Testis (tissue), 5 donors: ENCODE measurements at places on chromosomes 16 and 17. TPM values are rescaled to one million over a fixed set of nuclear protein-coding genes. Genes with fewer than 3 reads are reported as not detected.
A peak's percentile ranks its signal among the peaks of the same experiment; 100 is the strongest.

The CD300LF gene
- 0.79 TPM for polyA plus RNA-seq

The SCNN1B gene
- 1.1 TPM for polyA plus RNA-seq

DNA sequence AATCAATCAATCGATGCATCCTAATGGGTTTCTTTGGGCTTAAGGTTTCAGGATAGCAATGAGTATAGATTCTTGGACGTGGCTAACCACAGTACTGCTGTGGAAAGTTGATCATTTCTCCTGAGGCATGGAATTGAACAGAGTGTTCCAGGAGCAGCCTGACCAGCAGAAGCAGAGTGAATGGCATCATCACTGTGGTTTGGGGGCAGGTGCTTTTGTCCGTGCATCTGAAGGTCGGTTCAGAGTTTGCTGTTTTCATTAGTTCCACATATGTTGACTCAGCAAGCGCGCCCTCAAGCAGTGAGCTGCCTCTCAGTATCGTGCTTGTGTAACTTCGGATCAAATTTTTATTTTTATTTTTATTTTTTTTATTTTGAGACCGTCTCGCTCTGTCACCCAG is 24.9 kb downstream of the KIAA0513 start:
- no peak for DNase-seq

DNA sequence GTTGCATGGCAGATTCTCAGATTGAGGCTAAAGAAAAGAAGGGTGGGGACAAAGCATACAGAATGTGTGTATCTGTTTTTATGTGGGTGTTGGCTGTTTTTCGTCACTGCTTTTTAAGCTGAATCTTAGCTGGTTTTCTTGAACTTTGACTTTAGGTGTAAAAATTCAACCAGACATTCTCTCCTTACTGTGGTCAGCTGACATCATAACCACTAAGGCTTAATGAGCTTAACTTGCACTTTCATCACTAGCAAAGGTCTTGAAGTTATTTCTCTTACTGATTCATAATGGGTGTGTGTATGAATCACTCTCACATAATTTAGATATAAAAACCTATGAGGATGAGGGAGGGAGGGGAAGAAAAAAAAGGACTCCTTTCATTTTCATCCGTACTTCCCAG is 4.0 kb upstream of the CDC6 start:
- no peak for DNase-seq

DNA sequence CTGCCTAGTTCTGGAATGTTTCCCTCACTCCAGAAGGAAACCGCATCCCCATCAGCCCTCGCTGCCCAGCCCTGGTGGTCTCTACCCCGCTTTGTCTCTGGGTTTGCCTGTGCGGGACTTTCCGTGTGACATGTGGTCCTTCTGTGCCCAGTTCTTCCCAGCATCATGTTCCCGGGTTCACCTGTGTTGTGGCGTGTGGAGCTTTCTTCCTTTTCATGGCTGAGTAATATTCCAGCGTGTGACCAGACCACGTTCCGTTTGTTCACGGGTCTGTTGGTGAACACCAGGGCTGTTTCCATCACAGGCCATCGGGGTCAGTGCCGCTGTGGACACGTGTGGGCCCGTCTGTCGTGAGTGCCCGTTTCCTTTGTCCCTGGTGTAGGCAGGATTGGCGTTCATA is 32.1 kb downstream of the CACNA1H start:
- no peak for DNase-seq

DNA sequence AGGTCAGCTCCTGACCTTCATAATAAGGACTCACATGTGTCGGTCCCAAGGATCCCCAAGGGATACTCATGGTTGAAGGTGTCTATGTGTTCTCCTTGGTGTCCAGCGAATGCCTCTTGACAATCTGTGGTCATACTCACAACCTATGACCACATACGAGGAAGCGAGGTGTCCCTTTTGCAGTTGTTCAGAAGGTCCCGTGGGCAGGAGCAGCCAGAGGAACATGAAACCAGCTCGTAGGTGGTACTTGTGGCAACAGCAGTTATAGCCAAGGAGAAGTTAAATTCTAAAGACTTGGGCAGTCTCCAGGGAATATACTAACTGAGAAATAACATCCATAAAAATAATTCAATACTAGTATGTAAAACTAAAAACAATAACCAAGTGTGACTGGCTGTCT is 685.3 kb downstream of the WWOX start:
- DNase-seq: no peak

The RAMP2 gene
- 38.2 TPM for polyA plus RNA-seq

DNA sequence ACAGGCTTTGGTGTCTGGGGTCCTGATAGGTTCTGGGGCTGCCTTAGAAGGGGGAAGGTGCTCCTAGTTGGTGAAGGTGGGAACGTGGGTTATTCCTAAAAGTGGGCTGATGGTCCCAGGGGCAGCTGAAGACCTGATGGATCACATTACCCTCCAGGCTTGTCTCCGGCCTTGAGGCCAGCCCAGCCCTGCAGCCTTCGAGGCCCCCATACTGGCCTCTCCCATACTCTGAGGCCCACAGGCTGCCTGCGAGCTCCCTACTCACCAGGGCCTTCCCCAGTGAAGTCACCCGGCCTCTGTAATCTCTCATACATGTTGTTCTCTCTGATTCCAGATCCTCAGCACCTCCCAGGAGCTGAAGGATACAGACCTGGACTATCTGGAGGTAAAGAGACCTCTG is 2.7 kb downstream of the RNF112 start:
- no peak for DNase-seq

The REXO5 gene
- polyA plus RNA-seq: 991 TPM

DNA sequence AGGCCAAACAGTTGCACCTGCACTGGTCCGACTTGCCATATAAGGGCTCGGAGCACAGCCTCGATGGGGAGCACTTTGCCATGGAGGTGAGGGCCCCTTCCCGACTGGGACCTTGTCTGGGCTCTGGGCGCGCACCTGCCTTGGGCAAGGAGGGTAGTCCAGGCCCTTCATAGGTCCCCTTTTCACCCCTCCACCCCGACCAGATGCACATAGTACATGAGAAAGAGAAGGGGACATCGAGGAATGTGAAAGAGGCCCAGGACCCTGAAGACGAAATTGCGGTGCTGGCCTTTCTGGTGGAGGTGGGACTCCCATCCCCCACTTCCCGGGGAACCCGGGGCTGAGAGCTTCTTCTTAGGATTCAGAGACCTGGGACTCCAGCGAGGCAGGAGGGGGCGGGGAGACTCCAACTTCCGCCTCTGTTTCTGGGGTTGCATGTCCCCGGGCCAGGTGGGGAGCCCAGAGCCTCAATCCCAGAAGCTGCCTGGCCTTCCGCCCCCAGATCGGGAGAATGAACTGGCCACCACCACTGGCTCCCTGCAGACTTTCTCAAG is 7.8 kb downstream of the CA4 start:
- DNase-seq: no peak

DNA sequence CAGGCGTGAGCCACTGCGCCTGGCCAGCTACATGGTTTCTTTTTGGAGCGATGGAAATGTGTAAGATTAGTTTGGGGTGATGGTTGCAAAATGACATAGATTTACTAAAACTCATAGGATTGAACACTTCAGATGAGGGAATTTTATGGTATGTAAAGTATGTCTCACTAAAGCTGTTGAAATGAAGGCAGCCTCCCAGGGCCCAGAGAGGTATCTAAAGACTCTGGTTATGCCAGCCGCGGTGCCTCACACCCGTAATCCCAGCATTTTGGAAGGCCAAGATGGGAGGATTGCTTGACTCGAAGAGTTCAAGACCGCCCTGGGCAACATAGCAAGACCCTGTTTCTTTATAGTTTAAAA is 254.9 kb downstream of the PARN start:
- DNase-seq: no peak

The TMEM88 gene
- 6.8 TPM for polyA plus RNA-seq

DNA sequence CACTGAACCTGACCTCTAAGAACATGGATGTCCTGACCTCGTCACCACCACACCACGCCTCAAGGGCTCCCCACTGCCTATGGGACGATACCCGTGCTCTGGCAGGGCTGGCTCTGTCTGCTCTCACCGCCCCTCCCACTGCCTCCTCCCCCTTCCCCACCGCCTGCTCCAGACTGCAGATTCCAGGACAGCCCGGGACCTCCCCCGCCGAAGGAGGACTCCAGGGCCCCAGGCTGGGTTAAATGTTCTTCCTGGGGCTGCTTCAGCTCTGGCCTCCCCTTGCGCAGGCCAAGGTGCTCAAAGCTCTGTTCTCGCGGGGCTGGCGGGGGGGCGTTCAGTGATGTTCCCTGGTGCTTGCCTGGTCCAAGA is 3.1 kb downstream of the NPW start:
- peak; percentile 61 for DNase-seq

DNA sequence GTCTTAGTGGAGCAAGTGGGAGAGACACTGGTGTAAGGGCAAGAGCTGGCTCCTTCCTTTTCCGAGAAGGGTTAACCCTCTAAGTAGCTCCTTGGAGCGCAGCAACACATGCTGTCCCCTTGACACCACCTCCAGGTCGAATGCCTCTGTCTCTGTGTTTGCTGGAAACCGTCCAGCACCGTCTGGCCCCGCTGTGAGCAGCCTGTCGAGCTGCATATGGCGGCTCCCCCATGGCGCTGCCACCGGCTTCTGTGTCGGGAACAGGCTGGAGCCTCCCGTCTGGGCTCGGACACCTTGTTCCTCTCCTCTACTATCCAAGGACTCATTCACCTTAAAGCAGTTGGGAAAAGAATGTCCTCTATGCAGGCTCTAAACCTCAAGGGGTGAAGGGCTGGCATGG is 28.9 kb upstream of the WSCD1 start:
- no peak for DNase-seq

The KCNH6 gene
- 1.7 TPM for polyA plus RNA-seq

DNA sequence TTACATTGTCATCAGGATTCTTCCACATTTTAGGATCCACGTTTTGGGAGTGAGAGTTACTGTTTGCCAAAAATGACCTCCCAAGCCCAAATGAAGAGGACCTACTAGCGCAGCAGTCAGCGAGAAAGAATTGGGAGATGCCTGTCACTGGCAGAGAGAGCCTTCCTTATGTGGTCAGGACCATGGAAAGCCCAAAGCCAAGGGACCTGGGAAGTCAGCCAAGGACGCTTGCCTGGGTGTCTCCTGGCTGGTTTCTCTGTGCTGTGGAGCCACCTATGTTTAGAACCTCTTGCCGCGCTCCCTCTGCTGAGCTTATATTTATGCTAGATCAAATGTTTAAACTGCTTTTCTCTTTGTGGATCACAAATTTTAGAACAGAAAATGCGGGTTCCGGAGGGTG is 24.9 kb upstream of the RHBDL3 start:
- peak; percentile 40 for DNase-seq

- DNase-seq: no peak
Measured at GRCh38 chr17:81082177-81083073, 47.5 kb downstream of the BAIAP2 start.

DNA sequence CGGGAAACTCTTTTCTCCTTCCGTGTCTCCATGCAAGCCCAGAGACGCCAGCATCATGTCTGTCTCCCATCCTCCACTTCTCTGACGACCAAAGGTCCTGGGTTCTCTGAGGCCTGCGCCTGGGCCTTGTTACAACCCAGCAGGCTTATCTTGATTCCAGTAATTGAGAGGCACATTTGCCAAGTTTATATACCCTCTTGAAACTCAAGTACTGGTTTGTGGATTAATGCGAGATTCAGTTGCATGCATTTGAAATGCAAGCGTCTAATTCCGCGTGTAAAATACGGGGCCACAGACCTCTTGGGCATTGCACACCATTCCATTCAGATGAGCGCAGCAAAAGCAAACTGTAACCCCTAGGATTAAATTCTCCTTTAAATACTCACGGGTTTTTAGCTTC is 28.7 kb upstream of the CRISPLD2 start:
- DNase-seq: no peak

- no peak for DNase-seq
Measured at GRCh38 chr17:81527591-81528383, at the start of gene FSCN2. Gene FSCN2 (plus strand): TSS chr17:81528377. CDS start chr17:81528532, 155 bp downstream.

- DNase-seq: no peak
Measured at GRCh38 chr16:69773260-69773947, 11.3 kb downstream of the WWP2 start.

- no peak for DNase-seq
Measured at GRCh38 chr17:81528384-81528650, 140 bp downstream of the FSCN2 start.

The PABPN1L gene
- polyA plus RNA-seq: 0.34 TPM

The SPATA32 gene
- polyA plus RNA-seq: 72.0 TPM

DNA sequence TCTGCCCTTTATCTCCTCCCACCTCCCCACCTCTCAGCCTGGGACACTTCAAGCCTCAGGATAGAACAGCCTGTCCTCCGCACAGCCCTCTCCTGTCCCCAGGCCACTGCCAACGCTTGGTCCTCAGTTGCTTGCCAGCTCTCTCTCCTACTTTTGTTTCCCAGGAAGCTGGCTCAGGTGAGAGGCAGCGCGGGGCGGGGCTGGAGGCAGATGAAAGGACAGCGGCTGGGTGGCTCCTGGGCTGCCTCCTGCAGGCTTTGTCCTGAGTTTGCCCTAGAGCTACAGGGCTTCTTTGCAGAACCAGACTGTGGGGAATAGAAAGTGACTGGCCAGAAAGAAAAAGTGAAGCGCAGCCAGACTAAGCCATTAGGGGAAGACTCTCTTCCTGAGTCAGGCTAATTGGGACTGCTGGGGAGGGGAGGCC is 48.2 kb upstream of the CDC42EP4 start:
- peak; percentile 29 for DNase-seq

GRCh38 chr16:9854675-9855074 is 327.6 kb downstream of the GRIN2A start:
- no peak for DNase-seq

- DNase-seq: no peak
Measured at GRCh38 chr17:17729620-17730249, 48.5 kb downstream of the RAI1 start.

- no peak for DNase-seq
Measured at GRCh38 chr16:1876468-1876867, 4.5 kb upstream of the MEIOB start.

The HMOX2 gene
- polyA plus RNA-seq: 216 TPM

DNA sequence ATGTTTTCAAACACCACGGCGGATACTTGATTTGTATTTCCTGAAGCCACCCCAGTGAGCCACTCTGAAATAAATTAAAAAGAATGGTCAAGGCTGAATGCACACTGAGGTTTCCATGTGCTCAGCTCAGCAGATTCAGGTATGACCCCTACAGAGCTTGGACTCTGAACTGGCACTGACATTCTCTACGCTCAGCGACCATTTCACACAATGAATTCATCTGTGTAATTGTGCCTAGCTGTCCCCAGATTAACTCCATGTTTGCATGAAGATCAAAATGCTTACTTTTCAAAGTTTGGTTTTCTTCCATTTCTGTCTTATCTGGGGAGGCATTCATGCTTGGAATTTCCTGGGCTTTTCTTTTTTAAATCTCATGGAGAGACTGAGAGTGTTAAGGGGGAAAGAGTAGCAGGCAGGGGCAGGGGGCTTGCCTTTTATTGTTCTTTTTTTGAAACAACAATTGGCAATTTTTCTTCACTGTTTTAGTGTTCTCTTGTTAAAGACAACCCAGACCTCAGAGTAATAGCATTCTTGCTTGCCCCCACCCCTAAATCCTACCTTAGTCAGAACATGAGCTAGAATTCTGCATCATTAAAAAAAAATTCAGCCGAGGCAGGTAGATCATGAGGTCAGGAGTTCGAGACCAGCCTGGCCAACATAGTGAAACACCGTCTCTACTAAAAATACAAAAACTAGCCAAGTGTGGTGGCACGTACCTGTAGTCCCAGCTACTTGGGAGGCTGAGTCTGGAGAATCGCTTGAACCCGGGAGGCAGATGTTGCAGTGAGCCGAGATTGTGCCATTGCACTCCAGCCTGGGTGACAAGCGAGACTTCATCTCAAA is 85.5 kb upstream of the HNF1B start:
- no peak for DNase-seq

- DNase-seq: no peak
Measured at GRCh38 chr16:67391424-67392300, 1.6 kb downstream of the TPPP3 start.

The PIPOX gene
- 3.9 TPM for polyA plus RNA-seq

GRCh38 chr17:60792250-60792898 is 114.7 kb downstream of the BCAS3 start:
- DNase-seq: no peak
